ENCODE measurements at places on chromosomes 12 and 14.

DNA sequence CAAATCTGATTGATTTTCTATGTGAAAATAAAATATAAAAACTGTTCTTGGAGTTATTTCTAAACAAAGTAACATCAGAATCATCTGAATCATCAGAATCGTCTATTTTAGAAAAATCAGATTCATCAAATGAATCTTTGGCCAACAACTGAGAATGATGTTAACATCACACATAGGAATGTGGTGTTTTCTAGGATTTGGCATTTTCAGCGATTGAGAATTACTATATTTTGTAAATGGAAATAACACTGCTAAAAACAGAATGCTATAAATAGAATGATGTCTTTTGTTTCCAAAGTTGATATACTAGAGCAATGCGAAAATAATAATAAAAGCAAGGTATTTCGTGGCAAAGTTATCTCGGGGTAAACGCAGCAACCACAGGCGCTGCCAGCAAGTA lies 73.9 kb upstream of the EVL start:
- DNase-seq: no peak

DNA sequence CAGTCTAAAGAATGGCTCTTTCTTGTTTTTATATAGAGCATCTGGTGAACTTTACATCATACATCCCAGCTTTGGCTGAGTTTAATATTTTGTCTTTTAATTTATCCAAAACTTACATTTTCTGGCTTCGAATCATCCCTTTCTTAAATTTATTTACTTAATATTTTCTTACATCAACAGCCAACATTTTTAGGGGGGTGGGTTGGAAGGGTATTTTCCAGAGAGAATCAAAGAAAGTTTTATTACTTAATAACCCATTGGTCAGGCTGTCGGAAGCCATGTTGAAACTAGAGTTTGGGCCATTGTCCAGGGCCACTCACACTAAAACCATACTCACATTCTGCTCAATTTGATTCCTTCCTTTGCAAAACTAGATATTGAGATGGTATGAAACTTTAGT lies 220.2 kb downstream of the AEBP2 start:
- no peak for DNase-seq

- DNase-seq: no peak
These were observed 136.8 kb downstream of the SYT1 start for GRCh38 chr12:79001404-79001803.

- no peak for DNase-seq
These were observed 1.5 kb downstream of the LGR5 start for GRCh38 chr12:71440763-71441748.

GRCh38 chr14:92512807-92513203 lies 776 bp upstream of the RIN3 start:
- no peak for DNase-seq

DNA sequence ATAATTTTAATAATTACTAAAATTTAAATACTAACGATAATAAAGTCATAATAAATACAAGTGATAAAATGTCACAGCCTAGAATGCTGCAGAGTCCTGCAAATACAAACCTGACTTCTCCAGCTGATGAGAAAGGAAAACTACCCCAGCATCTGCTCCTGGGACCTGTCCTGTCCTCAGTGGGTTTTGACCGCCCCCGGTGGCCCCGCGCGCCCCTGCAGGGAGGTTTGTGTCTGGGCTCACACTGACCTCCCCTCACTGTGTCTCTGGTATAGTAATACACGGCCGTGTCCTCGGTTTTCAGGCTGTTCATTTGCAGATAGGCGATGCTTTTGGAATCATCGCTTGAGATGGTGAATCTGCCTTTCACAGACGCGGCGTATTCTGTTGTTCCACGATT lies 1139.4 kb downstream of the TMEM121 start:
- DNase-seq: no peak

GRCh38 chr12:62658910-62659309 lies 192.3 kb downstream of the MON2 start:
- DNase-seq: no peak

GRCh38 chr14:33452995-33453394 lies 497.9 kb downstream of the EGLN3 start:
- no peak for DNase-seq

- DNase-seq: no peak
These were observed 218.8 kb upstream of the RGS6 start for GRCh38 chr14:71713451-71713850.

- DNase-seq: no peak
These were observed 4.7 kb upstream of the PLBD1 start for GRCh38 chr12:14572401-14572800.

GRCh38 chr14:64298773-64299172 lies 4.6 kb upstream of the ESR2 start:
- DNase-seq: no peak
